ENCODE measurements at places on chromosomes 4 and X.

- no peak for DNase-seq
Measured at GRCh38 chrX:68043713-68044438, 389.4 kb downstream of the OPHN1 start.

- DNase-seq, result no peak
Measured at GRCh38 chrX:46755671-46756070, 3.2 kb downstream of the SLC9A7 start.

- DNase-seq, result no peak
Measured at GRCh38 chr4:157291071-157291470, 70.5 kb downstream of the GRIA2 start.

- no peak for DNase-seq
Measured at GRCh38 chr4:123676071-123676889, 279.7 kb downstream of the SPRY1 start.

DNA sequence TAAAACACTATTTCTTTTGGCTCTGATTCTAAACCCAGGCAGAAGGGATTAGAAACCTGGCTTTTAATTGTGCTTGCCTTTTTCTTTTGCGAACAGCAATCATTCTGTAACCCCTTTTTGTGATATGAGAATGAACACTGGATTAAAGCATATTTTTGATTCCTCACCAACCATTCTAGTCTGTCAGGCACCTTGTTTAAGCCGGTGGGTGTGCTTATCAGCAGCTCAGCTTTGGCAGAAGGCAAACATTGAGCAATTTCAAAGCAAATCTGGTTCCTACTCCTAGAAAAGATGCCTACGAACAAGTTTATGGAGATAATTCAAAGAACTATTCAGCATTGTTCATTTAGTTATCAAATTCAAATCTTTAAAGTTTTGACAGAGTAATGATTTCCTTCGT is 265.1 kb upstream of the FAM241A start:
- no peak for DNase-seq

DNA sequence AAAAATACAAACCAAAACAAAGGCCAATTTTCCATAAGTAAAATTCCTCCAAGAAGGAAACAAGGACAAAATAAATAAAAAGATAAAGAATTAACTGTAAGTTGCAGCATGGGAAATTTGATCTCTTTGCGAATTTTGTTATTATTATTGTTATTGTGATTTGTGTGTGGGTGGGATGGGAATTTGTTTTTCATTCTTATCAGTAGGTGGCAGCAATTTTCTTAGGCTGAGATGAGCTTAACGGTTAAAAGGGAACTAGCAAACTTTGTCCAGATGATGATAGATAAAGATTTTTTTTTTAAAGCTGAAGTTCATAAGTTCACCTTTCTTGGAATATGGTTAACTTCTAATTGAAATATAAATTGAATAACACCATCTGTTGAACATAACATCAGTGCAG is 83.2 kb upstream of the IL1RAPL2 start:
- DNase-seq, result no peak

DNA sequence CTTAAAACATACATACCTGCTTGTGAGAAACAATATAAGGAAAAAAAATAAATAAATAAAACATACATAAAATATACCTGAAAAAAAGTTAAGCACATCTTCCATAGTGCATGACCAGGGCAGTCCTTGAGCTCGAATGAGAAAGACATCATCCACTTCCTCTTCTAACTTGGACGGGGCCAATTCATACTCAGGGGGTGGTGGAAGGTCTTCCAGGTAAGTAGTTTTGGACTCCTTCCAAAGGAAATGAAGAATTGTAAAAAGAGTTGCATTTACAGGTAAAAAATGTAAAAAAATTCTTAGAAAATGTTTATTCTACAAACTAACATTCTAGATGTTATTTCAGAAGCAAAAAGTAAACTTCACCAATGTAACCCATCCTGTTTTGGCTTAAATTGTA is 3.6 kb downstream of the GRSF1 start:
- no peak for DNase-seq

DNA sequence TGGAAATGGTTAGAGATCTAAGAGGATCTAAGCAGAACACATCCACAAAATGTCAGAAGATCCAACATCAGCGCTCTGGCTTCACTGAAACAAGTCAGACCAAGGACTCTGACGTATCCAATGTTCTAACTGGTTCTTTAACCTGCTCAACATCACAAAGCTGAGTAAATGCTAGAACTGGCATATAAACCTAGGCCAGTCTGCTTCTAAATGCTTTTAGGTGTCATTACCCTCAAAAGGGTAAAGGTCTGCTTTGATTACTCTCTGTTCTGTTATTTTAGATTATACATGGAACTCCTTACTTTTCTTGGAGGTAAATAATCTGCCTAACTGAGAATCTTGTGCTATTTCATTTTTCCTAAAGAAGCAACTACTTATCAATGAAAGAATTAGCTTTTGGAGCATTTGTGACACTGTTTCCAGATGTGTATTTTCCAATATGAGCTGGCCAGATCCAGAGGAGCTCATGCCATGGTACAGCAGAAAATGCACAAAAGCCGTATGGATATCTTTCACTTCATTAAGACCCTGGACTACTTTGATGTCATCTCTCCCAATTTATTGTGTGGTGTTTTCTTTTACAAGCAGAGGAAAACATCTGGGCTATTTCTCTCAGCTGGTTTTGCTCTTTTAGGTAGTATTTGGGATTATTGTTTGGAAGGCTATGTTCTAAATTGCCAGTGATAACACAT is 123.5 kb downstream of the RASGEF1B start:
- DNase-seq, result no peak

DNA sequence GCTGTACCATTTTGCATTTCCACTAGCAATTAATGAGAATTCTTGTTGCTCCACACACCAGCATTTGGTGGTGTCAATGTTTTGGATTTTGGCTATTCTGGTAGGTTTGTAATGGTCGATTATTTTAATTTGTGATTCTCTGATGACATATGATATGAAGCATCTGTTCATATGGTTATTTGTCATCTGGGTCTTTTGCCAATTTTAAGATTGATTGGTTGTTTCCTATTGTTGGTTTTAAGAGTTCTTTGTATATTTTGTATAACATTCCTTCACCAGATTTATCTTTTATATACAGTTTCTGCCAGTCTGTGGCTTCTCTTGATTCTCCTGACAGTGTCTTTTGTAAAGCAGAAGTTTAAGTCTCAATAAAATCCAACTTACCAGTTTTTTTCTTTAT is 18.5 kb upstream of the BDH2 start:
- DNase-seq, result no peak

DNA sequence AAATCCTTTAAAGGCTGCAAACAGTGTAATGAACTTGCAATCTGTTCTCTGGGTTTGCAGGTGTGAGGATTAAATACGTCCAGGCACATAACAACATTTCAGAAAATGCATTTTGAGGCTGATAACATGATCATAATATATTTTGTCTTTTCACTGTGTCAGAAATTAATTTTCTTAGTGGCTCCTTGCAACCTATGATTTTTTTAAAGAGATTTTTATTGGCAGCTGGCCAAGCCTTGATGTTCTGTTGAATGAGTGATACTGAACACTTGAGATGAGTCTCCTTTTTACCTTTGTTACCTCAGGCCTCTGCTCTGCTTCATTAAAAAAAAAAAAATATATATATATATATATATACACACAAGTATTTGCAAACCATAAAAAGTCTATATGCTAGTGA is 68.2 kb upstream of the TENM3 start:
- DNase-seq, result no peak

DNA sequence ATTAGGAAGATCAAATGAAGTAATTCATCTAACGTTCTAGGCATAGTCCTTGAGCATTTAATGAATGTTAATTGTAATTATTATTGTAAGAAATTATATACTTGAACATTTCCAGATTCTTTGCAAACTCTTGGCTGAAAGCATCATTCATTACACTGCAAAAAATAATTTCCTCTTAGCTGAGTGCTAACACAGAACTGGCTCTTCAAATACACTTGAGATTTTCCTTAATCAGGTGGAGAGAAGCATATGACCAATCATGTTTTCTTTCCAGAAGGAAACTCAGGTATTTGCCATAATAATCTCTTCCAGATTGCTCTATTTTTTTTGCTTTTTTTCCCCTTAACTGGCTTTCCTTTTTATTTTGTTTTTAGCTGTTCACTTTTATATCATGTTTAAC is 42.5 kb downstream of the SLC39A8 start:
- DNase-seq, result no peak

DNA sequence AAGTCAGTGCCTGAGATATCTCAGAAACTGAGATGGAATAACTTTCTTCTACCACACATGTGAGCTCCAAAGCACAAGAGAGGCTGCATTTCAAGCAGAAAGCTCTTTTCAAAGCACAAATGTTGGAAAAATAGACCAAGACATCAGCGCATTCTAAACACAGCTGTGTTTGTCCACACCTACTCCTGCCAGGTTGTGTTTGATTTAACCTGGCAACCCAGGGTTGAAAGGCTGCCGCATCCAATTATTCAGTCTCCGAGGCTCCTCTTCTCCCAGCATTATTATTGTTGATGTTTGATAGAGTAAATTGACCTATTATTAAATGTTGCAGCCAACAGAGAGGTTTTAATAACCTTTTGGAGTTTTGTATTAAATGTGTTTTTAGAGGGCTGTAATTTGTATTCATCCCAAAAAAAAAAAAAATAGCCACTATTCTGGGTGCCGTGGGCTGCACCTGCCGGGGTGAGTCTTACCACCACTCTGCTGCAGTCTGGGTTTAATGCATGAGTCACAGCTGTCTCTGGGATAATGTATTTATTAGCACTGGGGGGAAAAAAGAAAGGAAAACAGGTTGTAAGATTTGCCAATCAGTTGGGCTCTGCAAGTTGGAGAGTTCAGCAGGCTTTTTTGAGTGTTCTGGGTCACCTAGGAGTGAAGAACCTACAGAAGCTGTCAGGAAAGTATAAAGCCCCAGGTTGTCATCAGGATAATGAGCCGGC is 105.2 kb upstream of the NOCT start:
- no peak for DNase-seq

GRCh38 chrX:41981481-41982013 is 58.2 kb upstream of the CASK start:
- DNase-seq, result no peak

DNA sequence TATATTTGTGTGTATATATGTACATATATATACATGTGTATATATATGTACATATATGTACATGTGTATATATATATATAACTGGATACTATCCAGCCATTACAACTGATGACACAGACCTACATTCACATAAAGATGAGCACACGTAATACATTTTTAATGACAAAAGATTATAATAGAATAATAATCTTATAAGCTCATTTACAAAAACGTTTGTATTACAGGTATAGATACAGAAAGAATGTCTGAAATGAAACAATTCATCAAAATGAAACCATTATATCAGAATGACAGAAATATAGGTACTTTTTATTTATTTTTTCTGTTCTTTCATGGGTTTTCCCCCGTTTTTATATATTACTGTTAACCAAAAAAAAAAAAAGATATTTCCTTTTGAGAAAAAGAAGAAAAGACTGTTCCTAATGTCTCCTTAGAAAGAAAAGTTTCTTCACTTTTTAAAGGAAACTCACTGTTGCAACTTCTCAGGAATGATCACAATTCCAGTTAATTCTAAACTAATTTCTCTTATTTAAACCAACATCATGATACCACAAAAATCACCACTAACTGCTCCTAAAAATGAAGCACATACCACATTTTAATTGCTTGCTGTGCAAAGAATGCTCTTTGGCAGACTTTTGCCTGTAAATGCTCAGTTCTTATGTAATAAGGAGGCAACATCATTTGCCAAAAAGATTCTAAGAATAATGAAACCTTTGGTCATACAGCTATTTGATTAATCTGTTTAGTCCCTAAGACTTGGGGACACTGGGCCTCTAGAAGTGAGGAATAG is 18.9 kb downstream of the LEF1 start:
- DNase-seq, result no peak

GRCh38 chr4:165748321-165748720 is 124.7 kb upstream of the TLL1 start:
- DNase-seq, result no peak

Measured in stimulated activated CD8-positive, alpha-beta memory T cell treated with anti-CD3 and anti-CD28 coated beads, Interleukin-15, amount 100 ng/mL, for 24 hours (primary cell).